Astrocyte of the spinal cord (primary cell): ENCODE measurements at places on chromosomes 6 and 20.

DNA sequence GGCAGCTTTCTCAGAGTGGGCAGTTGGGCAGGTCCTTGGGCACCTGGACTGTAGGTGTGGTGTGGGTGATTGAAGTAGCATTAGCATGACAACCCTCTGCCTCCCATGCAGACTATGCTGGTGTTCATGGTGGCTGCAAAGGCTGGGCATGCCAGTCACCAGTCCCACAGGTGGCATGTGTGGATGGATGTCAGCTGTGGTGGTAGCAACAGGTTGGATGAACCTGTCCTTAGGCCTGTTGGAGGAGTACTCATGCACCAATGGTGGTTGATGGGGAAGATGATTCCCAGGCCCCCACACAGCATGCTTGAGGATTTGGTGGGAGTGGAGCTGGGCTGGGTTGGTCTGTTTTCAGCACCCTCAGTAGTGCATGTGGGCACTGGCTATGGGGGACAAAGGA lies 251.1 kb downstream of the PAX1 start:
- no peak for DNase-seq

DNA sequence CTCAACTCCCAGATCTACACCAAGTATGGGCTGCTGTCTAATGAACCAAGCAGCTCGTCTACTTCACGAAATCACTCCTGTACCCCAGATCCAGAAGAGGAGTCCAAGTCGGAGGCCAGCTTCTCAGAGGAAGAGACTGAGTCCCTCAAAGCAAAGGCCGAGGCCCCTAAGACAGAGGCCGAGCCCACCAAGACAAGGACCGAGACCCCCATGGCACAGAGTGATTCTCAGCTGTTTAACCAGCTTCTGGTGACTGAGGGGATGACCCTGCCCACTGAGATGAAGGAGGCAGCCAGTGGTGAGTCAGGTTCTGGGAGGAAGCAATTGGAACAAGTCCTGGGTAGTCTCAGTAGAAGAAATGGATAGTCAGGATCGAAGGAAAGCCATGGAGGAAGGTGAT lies 5.8 kb downstream of the CUL9 start:
- DNase-seq, result no peak

DNA sequence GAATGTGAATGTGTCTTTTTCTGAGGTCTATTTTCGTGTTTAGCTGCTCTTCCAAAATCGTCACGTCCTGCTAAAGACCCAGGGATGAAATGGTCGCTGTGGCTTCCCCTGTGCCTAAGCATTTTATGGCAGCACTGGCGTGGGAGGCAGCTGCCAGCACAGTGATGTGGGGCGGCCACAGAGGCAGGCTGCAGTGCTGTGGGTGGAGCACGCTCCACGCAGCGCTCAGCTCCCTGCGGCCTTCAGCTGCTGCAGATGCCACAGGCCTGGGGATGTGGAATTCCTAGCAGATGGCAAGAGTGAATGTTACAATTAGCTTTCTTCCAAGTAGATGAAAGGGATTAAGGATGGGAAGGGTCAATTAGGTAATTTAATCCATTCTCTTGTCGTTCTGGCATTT lies 242.6 kb downstream of the SMOC2 start:
- DNase-seq, result no peak

DNA sequence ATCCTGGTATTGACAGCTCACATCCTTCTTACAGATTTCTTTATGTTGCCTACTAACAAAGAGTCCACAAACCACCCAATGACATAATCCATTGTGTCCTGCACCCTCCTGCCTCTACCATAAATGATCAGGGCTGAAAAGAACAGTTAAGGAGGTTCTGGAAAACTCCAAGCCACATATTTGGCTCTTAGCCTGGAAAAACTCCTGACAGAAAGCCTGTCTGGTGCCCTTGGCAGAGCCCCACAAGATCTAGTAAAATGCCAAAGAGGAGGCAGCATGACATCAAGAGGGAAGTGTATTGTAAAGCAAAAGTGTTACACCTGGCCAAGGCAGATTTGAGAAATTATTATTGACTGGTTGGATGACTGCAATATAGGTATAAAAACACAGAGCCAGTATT lies 126.4 kb upstream of the VGLL2 start:
- peak; percentile 11 for DNase-seq

GRCh38 chr6:111941686-111942330 lies 68.6 kb upstream of the FYN start:
- no peak for DNase-seq

- no peak for DNase-seq
Measured at GRCh38 chr6:127813699-127814027, 87.2 kb downstream of the THEMIS start.

- DNase-seq, result peak; percentile 96
Measured at GRCh38 chr20:24773751-24774201, 175.3 kb upstream of the CST7 start.

- DNase-seq, result no peak
Measured at GRCh38 chr20:59439243-59439642, 138.8 kb downstream of the EDN3 start.

DNA sequence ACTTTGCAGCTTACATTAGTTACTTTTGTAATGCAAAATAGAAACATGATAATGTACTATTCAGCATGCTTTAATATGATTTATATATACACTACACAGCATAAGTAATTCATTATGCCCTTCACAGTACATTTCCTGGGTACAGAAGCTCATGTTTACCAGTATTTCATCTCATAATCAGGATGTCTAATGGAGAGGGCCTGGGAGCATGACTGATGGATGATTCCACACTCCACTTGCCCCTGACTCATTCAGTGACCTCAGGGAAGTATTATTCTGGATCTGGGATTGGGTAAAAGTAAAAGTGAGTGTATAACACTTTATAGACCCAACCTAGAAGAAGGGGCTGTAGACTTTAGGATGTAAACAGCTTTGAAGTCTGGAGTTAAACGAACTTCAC lies 31.4 kb upstream of the BACH2 start:
- peak; percentile 6 for DNase-seq

DNA sequence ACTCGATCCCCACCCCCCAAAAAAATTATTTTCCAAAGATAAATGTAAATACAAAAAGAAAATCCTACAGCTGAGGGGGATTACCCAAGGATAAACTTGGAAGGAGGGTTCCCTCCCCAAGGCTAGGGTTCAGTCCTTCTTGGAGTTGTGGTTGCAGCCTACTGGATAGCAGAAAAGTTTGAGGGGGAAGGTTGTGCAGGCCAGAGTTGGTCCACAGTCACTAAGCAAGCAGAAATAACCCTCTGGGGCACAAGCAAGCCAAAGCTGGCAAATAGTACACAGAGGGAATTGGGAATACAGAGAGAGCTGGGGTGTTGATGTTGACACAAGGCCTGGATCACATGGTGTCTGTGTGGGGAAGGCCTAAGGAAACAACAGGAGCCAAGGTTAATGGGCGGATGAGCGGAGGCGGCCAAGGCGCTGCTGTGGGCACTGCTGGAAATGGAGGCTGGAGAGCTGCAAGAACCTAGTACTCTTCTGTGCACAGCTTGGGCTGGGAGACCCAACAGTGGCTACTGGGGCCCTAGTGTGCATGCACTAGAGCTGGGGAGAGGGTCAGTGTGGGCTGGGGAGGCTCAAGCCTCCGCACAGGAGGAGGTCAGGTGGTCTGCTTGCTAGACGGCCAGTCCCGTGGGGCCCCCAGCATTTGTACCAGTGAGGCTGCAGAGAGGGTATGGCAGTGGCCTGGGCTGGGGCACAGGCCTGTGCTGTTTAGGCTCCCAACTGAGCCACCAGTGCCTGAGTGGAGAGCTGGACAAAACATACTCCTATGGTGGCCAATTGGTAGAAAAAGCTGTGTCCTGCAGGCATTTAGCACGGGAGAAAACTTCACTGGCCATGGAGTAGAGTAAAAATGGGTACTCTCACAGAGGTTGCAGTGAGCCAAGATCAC lies 5.5 kb upstream of the SNRPB start:
- no peak for DNase-seq

GRCh38 chr6:37103169-37104039 lies 66.5 kb upstream of the PIM1 start:
- DNase-seq, result no peak

DNA sequence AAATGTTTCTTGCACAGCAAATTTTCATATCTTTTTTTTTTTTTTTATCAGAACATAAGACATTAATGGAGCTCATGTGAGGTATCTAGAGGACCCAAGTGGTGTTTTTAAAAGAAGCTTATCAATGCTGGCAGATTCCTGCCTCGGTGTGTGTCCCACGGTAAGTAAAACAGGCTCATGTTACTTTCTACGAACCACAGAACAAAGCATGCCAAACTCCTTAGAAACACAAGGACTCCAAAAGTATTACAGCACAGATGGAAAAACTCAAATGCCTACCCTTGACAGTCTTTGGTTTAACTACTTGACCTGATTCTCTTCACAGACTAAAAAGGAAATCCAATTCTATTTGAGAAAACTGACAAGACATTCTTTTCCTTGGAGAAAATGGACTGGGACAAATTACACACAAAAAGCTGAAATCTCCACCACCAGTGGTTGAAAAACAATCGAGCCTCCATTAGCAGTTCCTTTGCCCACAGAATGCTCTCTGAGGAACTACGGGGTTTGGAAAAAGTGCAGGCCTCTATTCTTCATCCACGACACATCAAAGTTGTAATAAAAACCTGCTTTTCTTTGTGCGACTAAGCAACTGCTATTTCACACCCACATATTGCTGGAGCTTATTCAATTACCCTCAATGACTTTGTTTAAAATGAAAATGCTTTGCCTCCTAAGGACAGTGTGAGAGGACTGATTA lies 5.4 kb downstream of the METTL24 start:
- DNase-seq, result peak; percentile 18

DNA sequence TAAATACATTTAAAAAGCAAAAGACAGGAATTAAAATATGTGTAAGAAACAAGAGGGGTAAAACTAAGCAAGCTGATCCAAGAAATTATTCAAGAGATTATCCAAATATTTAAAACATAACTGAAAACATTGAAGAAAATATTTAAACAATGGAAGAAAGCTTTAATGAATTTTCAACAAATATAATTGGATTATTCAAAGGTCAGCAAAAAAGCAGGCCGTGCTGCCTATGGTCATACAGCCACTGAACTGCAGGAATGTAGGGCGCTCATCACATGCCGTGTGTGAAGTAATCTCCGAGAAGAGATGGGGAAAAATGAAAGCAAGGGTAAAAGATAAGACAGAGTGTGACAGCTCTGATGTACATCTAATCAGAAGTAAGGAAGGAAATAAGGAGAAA lies 1195.4 kb upstream of the EYS start:
- DNase-seq, result no peak

GRCh38 chr20:1225263-1225782 lies 521 bp upstream of the RAD21L1 start:
- no peak for DNase-seq

- peak; percentile 52 for DNase-seq
Measured at GRCh38 chr6:108897371-108897770, 49.1 kb downstream of the ARMC2 start.

GRCh38 chr6:159875194-159875593 lies 15.6 kb upstream of the MAS1 start:
- DNase-seq, result no peak

- DNase-seq, result no peak
Measured at GRCh38 chr6:122548281-122548680, 61.9 kb upstream of the PKIB start.

GRCh38 chr20:47187450-47188195 lies 168.9 kb downstream of the ZMYND8 start:
- no peak for DNase-seq

- DNase-seq, result no peak
Measured at GRCh38 chr6:11067348-11067747, 23.2 kb upstream of the ELOVL2 start.
